ENCODE measurements at places on chromosomes 16 and 17.

GRCh38 chr17:28545787-28546415 is 6.5 kb downstream of the UNC119 start:
- no peak for DNase-seq

- no peak for DNase-seq
Observed at GRCh38 chr17:38864636-38865398, 5.0 kb upstream of the LASP1 start.

DNA sequence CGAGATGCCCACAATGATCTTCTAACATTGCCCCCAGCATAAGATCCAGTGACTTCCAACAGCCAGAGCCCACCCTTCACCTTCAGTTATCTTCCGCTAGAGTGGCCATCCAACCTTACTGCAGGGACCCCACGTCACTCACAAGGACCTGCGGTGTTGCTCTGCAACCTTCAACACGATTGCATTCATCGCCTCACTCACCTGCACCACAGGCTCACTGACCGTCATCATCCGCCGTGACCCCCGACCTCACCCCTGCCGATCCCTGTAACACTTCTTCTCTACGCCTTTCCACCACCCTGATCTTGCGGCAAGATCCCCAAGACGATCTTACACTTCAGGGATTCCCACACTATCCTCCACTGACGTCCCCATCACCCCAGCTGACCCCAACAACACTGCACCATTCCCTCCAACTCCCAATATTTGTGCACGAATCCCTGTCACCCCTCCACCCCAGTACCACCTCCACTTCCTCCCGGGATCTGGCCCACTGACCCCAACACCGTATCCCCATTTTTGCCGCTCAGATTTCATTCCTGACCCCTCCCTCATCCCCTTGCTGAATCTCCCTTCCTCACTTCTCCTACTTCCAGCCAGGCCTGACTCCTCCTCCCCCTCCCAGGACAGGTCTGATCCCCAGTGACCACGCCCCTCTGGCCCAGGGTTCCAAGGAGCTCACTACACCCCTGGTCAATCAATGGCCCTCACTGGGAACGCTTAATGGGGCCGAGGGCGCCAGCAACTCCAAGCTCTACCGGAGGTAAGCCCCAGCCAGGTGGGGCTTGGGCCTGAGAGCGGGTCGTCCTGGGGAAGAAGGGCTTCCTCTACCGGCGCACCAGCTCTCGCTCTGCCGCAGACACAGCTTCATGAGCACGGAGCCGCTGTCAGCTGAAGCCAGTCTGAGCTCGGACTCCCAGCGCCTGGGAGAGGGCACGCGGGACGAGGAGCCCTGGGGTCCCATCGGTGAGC is 7.6 kb downstream of the RUNDC3A start:
- DNase-seq, result no peak

DNA sequence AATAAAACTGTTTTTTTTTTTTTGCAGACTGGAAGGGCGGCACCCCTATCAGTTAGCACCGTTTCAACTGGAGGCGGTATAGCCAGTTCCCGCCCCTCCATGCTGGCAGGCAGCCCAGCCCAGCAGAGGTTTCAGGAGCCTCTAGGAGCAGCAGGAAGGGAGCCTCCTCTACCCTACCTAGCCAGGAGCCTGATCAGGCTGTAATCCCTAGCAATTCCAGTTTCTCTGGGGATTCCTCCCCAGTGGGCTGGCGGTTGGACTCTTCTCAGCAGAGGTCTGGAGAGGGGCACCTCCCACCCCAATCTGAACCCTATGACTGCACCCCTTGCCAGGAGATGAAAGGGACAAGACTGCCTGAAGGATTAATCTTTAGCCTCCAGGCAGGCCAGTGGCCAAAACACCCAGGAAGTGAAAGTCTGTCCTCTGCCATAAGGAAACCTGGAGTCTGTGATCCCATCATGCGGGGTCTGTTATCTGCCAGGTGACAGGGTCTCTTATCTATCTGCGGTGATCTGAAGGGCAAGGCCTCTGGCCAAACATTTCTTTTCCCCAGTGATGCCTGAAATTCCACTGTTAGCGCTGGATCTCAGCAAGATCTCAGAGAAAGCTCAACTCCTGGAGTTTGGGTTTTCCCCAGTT is 4.9 kb upstream of the CDH1 start:
- DNase-seq, result no peak

- DNase-seq, result no peak
Observed at GRCh38 chr16:82754716-82755513, 128.1 kb downstream of the CDH13 start.

GRCh38 chr17:47231334-47231733 is 22.2 kb downstream of the MYL4 start:
- DNase-seq, result no peak

DNA sequence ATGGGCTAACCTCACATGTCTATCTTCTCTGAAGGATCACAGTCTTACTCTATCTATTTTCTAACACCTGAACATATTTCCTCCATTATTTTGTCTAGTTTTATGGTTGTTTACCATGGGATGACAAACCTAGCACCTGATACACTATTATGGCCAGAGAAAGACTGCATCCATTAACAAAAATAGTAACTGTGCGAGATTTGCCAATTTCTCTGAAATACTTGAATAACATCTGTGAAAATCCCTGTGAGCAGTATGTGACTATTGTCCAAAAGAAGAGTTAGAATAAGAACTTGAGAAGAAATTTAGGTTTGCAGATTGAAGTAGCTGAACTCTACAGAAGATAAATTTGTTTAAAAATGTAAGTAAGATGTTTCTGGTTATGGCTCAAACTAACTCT is 142.0 kb upstream of the CDH11 start:
- no peak for DNase-seq

DNA sequence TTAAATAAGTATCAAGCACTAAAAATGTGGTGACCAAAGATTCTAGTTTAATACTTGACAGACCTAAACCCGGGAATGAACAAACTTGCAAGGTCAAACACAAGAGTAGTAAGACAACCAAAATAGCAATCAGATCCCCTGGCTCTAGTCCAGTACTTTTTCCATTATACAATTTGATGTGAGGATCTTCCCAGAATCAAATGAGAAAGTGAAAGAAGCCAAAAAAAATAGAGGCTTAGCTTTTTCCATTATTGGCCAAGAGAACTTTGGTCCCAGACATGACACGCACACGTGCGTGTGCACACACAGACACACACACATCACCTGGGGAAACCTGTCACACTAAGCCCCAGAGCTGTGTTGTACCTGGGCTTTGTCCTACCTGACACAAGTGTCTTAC is 300.6 kb upstream of the CDH5 start:
- no peak for DNase-seq

- DNase-seq, result peak; percentile 17
Observed at GRCh38 chr17:6374761-6375312, 60.1 kb downstream of the AIPL1 start.

DNA sequence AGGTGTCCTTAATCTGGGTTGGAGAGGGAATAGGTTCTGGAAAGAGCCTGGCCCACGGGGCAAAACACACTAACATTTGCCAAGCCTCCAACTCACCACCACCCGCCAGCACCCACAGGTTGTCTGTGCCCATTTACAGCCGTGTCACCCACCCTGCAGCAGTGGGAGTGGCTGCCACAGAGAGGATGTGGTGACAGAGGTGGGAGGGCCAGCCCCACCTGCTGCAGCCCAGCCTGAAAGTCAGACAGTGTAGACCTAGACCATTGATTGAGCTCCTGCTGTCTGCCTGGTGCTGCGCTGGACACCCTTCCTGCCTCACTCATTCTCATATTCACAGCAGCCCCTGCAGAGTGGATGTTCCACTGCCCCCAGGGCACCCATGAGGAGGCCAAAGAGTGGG is 44.7 kb downstream of the IL21R start:
- peak; percentile 56 for DNase-seq

DNA sequence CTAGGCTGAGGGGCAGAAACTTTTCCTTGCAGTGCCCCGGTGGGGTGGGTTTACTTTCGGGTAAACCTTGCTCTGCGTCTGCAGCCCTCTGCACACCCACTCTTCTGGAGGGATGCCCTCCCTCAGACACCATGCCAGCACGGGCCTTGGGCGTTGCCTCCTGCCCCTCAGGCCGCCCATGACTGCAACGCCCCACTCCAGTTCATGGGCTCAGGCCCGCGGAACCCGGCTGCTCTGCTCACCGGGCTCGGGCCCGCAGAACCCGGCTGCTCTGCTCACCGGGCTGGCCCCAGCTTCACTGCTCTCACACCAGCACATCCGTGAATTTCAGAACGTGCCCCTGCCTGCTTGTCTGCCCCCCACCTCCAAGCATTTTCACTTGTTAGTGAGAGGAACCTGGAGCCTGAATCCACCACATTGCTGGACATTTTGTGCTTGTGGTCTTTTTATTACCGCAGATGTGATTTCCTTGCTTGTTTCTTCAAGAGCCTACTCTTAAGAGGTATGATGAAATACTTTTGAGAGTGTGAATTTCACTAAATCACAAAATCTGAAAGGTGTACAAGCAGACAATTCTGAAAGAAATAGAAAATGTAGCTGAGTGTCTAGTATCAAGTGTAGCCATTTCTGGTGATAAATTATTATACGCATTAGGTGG is 130.9 kb downstream of the RPTOR start:
- DNase-seq, result no peak

- peak; percentile 66 for DNase-seq
Observed at GRCh38 chr17:751269-752001, 629 bp downstream of the GEMIN4 start.

DNA sequence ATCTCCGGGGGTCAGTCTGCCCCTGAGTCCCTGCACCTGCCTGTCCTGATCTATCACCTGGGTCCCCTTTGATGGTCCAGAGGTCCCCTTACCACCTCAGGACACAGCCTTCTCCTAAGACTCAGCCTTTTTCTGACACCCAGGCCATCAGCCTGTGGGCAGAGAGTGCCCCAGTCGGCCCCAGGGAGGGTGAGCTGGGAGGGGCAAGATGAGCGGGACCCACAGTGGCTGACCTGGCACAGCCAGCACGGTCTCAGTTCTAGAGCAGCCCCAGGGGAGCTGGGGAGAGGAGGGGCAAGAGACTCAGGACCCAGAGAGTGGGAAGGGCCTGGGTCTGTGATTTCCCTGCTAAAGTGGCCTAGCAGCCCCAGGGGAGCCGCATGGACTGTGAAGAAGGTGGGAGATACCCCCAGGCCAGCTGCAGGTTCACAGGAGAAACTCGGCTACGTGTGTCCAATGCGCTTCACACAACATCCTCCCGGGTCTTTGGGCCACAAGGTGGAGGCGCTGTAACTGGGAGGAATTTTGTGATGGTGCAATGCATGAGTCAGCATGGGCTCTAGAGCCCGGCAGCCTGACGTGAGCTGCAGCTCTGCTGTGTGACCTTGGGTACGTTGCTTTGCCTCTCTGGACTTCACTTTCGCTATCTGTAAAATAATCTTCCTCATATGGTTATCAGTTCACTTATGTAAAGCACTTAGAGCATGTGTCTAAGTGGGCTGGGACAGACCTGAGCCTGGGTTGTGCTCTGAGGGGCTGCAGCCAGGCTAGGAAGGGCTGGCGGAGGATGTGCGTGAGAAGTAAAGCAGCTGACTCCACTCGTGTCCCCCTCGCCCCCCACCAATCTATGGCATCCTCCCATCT is 67.2 kb upstream of the LHX1 start:
- DNase-seq, result no peak

GRCh38 chr17:16969931-16970906 is 1.7 kb downstream of the TNFRSF13B start:
- no peak for DNase-seq

Measured in activated CD4-positive, alpha-beta T cell treated with anti-CD3 and anti-CD28 coated beads, Interleukin-10, Interleukin-2, amounts not matched to agents 100 ng/mL and 50 ng/mL, durations not matched to agents 16 hours and 8 hours (primary cell).